ENCODE measurements at places on chromosomes 16 and 17.

DNA sequence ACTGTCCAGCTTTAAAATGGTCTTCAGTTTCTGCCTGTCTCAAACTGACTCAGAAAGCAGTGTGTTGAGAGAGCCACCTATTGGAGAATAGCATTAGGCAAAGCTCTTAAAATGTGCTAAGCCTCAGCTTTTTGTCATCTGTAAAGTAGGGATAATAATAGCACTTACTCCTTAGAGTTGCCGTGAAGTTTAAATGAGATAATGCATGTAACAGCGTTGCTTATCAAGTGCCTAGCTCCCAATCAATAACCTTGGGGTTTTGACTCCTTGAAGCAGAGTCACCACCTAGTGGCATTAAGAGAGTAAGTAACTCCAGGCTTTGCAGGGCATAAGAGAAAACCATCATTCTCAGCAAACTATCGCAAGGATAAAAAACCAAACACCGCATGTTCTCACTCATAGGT is 163.3 kb downstream of the HS3ST2 start:
- DNase-seq, result no peak

DNA sequence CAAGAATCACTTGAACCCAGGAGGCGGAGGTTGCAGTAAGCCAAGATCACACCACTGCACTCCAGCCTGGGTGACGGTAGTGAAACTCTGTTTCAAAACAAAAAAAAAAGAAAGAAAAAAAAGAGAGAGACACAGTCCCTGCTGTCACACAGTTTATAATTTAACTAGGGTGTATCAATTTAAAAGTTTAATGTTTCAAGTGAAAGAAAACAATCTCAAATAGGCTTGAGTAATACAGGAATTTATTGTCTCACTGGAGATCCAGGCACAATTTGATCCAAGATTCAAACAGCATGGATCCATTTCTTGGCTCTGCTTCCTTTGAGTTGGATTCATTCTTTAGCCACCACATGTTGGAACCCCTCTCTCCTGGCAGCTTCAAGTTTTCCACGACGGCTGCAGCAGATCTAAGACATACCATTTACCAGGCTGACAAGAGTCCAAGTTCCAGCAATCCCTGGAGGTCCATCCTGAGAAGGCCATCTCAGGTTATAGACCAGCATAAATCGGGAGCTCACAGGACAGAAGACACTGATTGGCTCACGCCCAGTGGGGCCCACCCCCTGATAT is 97.5 kb downstream of the YPEL2 start:
- no peak for DNase-seq

DNA sequence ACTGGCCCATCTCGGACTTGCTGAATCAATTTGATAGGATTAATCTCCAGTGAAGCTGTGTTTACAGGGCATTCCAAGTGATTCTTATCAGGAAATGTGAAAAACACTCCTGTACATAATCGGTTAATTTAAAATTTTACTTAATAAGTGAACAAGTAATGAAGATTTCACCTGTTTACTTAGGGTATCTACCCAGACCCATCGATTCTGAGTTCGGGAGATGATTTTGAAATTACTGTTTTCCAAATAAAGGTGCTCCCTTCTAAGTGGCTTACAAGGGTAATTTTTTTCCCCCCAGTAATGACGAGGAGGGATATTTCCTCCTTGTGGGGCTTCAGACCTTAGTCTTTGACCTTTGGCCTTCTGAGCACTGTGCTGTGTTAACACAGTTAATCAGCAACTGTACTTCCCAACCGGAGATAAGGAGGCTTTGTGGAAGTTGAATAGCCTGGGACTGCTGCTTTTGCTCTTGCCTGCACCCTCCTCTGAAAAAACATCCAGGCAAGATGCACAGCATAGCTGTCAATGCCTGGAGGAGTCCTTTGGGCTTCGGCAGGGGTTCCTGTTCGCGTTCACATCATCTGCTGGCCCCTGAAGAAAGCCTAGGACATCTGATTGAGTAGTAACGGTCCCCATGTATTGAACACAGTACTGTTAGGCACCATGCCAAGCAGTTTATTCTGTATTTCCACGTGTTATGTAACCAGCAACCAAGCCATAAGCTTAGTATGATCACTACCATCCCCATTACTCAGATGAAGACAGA is 1.8 kb downstream of the FAHD1 start:
- no peak for DNase-seq

DNA sequence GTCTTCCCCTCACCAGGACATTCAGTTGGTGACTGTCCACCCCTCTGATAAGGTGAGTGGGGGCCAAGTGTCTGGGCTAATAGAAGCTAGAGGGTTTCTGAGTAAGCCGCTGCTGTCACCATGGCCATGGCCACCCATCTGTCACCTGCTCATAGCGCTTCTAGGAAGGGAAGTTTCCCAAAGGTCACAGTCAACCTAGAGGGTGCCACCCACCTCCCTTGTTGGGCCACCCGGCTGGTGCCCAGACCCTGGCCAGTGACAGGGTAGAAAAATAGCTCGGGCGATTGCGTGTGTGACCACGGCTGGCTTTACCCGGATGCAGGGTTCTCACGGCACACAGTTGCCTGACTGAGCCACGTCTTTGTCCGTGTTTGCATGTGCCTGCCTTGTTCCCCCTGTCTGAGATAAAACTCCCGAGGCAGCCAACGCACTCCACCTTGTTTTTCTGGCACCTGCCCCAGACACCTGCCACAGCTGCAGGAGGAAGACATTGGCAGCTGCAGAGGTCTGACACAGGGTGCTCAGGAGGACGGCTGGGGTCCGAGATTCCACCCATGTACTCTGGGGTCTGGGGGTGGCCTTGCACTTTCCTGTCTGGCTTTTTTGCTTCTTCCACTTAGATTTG is 809 bp downstream of the PIRT start:
- DNase-seq, result no peak

DNA sequence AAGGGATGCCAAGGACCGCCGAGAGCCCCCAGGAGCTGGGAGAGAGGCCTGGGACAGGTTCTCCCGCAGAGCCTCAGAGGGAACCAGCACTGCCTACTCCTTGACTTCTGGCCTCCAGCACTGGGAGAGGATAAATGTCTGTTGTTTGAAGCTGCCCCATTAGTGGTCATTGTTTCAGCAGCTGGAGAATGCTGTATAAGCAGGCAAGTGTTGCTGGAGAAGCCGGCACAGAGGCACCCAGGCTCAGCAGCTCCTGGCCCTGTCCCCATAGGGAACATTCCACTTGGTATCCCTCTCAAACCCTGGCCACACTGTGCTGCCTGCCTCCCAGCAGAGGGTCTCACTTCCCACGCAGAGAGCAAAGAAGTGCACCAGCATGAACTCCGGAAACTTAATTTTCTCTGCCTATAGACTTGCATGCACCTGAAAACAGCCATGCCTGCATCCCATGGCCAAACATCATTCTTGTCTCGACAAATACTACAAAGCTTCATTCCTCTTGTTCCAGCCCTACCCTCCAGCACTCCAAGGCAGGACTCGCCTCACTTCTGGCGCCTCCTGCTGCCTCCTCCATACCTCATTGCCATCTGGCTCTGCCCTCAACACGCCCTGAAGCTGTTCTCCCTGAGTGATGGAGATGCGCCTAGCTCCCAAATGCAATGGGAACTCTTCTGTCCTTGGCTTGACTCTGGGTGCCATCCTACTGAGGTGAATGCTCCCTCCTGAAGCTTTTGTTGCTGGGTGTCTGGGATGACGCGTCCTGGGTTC is 88.1 kb downstream of the DNAH17 start:
- DNase-seq, result no peak

- no peak for DNase-seq
These were observed 561 bp downstream of the ZNF423 start for GRCh38 chr16:49855280-49855821.

- no peak for DNase-seq
These were observed 231.4 kb downstream of the IRX3 start for GRCh38 chr16:54055191-54055590.

- DNase-seq, result peak; percentile 95
These were observed 3.3 kb upstream of the NHERF2 start for GRCh38 chr16:2023092-2024031.

GRCh38 chr17:52026075-52026474 is 132.4 kb downstream of the CA10 start:
- no peak for DNase-seq

- DNase-seq, result no peak
These were observed 2.2 kb upstream of the NTN3 start for GRCh38 chr16:2468725-2469398.

DNA sequence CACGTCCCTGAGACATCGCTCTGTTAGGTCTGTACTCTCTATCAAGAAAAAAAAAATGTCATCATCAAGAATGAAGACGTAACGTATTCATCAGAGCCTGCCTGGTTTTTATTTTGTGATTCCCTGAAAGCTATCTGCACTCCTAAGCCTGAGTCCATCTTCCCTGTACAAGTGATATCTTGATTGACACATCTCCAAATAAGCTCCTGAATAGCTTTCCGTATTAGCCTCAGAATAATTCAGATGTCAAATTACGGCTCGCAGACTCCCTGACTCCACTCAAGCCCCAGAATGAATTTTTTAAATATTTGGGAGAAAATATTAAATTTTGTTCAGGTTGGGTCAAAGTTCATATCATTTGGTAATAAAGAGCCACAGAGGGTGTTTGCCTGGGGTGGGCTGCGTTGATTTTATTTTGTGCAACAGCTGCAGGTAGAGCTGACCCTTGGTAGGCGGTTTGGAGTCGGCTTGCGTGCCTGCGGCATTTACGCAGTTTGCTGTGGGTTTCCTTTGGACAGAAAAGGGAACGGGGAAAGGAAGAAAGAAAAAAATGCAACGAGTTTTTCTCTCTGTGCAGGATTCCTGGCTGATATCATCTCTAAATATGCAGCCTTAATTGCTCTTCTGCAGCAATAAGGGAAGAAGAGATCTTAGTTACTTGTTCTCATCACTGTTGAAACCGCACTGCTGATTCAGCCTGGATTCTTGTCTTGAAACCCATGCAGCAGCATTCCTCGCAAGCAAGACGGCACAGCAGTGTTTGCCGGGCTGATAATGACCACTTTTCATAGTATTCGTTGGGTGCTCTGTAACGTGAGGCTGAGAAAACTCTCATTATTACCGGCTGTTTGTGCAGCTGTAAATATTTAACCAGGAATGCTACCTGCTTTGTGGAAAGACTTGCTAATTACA is 114.7 kb downstream of the IRX3 start:
- DNase-seq, result no peak

DNA sequence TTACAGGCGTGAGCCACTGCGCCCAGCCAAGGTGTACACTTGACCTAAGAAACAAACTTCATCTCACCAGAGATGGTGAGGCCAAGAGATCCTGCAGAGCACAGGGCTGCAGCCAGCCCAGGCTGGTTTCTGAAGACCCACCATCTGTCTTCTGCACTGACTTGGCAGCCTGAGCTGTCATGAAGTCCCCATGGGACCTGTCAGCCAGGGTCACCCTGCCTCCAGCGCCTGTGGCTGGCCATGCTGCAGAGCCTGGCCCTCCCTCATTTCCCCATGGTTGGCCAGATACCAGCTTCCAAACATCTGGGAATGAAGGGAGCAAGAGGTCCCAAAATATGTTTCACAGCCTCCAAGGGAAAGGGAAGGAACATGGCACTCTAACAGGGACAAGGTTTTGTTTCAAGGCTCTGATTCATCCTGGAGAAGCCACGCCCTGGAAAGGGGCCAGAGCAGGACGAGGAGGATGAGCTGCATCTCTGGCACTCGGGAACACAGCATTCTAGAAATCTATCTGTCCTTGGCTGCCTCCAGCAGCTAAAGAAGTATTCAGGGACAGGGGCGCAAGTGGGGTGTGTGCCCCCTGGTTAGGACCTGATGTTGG is 45.3 kb downstream of the DDX19A start:
- no peak for DNase-seq

DNA sequence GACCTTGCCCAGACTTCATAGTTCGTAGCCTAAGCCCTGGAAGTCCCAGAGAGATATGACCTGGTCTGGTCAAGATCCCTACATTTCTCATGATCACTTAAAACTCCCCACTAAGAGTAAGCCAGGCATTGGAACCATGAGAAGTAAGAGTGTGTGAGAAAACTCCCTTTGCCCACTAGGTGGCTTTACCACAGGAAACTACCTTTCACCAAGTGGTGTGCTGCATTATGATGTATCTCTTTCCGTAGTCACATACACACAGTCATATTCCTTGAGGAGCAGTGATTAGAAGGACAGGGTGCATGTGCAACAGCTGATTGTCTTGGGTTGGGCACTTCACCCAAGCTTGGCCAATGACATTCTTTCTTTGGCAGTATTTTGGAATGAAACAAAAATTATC is 639.3 kb downstream of the KCNJ2 start:
- DNase-seq, result no peak

- no peak for DNase-seq
These were observed 17.9 kb upstream of the ZNF652 start for GRCh38 chr17:49379926-49380325.

DNA sequence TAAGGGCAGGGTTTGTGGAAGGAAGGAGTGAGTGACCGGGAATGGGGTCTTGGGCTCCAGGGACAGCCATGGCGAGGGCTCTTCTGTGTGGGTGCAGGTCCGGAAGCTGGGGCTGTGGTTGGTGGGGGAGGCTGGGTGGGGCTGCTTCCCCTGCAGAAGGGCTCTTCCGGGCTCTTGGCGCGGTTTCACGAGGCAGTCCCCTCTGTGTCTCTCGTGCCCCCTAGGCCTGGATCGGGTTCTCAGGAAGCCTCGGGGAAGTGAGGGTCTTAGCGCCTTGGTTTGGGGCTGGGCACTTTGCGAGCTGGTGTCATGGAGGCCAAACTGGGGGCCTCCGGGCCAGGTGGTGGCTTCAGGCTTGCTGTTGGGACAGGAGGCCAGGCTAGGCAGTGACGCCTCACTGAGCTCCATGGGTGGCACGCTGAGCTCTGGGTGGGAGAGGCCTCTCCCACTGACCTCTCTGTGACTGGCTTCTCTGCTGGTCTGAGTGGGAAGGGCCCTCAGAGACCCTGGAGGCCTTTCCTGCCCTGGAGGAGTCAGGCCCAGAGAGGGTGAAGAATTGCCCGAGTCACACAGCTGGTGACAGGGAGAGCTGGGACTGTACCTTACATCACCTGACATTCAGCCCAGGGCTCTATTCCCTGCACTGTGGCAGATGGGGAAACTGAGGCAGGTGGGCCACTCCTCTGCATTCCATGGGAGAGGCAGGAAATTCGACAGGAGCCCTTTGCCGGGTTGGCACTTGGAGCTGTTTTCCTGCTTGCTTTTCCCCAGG is 8.2 kb downstream of the ADCY7 start:
- no peak for DNase-seq

- no peak for DNase-seq
These were observed 21.6 kb upstream of the RHOT1 start for GRCh38 chr17:32120716-32121115.

DNA sequence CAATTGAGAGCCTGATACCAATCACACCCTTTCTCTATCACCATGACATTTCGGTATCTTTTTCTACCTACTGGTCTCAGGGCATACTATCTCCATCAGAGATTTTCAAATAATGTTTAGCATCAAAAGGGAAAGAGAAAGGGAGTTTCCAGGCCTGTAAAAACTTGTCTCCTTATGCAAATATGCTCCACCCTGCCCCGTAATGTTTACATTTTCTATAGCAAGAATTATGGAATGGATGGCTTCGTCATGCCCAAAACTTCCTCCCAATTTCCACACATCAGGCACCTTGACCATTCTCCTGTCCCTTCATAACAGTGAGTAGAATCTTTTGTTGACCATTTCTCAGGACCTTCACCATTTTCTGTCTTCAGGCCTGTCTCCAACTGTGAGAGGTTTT is 30.9 kb upstream of the HLF start:
- no peak for DNase-seq

- DNase-seq, result no peak
These were observed 27.4 kb downstream of the SNX11 start for GRCh38 chr17:48134912-48135480.

GRCh38 chr16:59697761-59698160 is 963.6 kb upstream of the GOT2 start:
- DNase-seq, result no peak

- no peak for DNase-seq
These were observed 2.3 kb upstream of the CDH11 start for GRCh38 chr16:65124212-65124548.

Data from stimulated activated CD4-positive, alpha-beta T cell treated with anti-CD3 and anti-CD28 coated beads, Interleukin-1b, Interleukin-23, amount 100 ng/mL, for 1 hour (primary cell).